ENCODE measurements at places on chromosomes 7 and 10. TPM values are rescaled to one million over a fixed set of nuclear protein-coding genes. Genes with fewer than 3 reads are reported as not detected.
A peak's percentile ranks its signal among the peaks of the same experiment; 100 is the strongest.

DNA sequence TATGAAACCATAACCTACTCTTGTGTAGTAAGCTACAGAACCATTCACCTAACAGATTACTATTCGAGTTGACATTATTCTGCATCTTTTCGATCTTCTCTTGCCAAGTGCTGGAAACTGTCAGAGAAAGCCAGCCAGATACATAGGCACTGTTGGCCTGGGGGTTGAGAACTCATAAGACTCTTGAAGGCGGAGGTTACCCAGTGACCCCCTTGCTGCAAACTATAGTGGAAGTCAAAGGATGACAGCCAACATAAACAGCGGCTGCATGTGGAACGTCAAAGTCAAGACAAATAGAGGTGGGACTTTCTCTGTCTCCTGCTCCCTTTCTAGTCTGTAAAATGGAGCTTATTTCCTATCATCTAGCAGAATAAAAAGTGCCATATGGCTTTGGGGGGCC lies 394.2 kb downstream of the LRMDA start:
- no peak for DNase-seq

The VWDE gene
- 1.6 TPM for total RNA-seq

DNA sequence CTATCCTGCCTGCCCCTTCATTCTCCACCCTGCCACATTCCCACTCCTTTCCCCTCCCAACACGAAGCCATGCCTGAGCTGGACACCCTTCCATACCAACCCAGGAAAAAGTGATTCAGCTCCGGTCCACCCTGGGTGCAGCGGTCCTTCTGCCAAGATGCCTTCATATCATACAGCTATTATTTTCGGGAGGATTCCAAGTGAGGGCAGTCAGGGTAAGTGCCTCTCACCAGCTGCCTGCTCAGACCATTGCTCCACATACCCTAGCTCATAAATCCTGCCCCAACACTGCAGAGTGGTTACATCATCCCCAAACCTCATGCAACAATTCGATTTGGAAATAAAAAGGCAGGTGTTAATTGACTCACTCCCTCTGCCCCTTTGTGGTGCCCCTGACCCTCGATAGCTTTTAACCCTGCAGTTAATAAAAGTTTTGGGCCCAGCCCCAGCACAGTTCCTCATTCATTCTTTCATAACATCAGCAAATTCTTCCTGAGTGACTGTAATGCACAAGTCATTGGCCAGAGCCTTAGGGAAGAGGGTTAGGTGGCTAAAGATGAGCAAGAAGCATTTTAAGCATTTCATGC lies 42.6 kb downstream of the ZNF503 start:
- no peak for DNase-seq

The GRM3 gene
- not detected for total RNA-seq

GRCh38 chr10:43206391-43207235 lies 60.3 kb downstream of the RASGEF1A start:
- no peak for DNase-seq

DNA sequence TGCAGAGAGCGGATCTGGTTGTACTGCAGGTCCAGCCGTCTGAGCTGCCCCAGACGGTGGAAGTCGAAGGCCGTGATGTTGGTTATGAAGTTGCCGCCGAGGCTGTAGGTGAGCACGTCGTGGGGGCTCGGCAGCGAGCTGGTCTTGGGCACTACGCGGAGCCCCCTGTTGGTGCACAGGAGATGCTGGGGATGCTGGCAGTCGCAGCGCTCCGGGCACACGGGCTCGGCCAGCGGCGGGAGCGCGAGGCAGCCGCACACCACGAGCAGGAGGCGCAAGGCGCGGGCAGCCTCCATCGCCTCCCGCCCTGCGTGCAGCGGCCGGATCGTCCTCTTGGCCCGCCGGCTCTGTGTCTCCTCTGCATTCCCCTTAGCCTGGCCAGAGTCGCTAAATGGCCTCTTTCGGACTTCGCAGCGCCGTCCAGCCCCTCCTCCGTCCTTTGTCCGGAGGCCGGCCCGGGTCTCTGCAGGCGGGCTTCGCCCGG lies 337 bp downstream of the TRIL start:
- DNase-seq, result no peak

DNA sequence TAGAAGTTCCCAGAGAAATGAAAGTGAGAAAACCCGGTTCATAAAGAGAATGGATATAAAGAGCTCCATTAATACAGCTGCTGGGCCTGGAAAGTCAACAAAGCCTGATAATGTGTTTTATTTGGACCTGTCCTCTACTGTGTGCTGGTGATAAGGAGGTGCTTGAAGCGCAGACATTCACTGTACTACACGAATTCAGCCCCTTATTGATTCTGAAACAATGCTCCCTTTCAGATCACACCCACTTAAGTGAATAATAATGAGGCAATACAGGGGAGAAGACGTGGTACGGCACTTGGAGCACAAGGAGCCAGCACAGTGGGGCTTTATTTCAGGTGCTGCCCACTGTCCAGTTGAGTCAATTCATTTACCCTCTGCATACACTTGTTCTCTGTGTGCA lies 260.8 kb downstream of the FGFR2 start:
- no peak for DNase-seq

- DNase-seq, result no peak
Observed at GRCh38 chr10:49700997-49701396, 21.5 kb downstream of the C10orf53 start.

GRCh38 chr7:140239653-140239935 lies 62.8 kb upstream of the KDM7A start:
- DNase-seq, result no peak

The SPDYE6 gene
- not detected for total RNA-seq

The GALNT17 gene
- not detected for total RNA-seq

- DNase-seq, result no peak
Observed at GRCh38 chr7:149882248-149883047, 8.7 kb downstream of the ATP6V0E2 start.

DNA sequence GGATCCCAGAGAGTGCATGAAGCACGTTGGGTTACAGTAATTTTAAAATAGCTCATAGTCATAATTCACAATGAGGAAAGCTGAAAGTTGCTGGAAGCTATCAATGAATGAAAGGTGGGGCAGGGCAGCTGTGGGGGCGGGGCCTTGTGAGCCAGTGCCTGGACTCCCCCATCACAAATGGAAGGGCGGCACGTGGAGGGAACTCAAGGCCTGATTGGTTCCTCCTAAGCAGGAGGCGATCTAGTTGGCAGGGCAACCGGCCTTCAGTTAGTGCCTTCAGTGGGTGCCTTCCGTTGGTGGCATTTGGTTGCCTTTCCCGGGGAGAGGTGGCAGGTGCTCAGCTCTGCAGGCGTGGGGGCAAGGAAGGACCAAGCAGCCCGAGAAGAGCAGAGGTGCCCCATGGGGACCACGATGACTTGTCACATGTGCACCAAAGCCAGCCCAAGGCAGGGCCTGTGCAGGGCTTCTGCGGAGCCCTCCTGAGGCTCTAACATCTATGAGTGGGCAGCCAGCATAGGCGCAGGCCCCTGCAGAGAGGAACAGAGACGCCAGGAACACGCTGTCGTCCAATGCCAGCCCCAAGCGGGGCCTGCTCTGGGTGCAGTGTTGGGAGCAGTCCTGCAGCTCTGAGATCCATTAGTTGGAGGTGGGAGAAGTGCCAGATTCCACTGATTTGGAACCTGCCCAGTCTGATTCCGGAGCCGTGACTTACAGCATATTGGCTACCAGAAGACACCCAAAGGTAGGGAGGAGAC lies 59.8 kb upstream of the PDSS1 start:
- DNase-seq, result no peak

DNA sequence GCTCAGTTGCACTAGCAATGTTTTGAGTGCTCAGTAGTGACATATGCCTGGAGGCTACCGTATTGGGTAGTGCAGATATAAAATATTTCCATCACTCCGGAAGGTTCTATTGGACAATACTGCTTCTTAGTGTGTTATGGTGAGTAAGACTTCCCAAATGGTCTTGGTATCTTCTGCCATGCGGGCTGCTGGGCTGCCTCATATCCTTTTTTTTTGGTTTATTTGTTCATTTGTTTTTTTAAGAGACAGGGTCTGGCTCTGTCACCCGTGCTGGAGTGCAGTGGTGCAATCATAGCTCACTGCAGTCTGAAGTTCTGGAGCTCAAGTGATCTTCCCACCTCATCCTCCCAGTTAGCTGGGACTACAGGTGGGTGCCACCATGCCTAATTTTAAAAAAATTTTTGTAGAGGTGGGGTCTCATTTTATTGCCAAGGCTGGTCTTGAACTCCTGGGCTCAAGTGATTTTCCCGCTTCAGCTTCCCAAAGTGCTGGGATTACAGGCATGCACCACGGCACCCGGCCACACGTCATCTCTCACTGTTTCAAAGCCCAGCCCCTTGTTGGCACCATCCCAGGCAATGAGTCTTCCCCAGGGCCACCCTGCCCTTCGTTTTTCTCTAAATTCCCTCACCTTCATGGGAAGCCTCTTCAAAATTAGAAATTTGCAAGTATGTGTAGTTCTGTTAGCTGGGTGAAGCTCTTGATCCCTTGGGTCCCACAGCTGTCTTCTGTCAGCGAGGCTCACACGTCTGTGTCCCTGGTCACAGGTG lies 111.0 kb upstream of the KLF14 start:
- DNase-seq, result no peak

GRCh38 chr7:69635555-69636185 lies 37.4 kb downstream of the AUTS2 start:
- no peak for DNase-seq

GRCh38 chr7:142412551-142413193 lies 154.8 kb upstream of the PRSS58 start:
- peak; percentile 13 for DNase-seq

- no peak for DNase-seq
Observed at GRCh38 chr7:77316219-77316978, 99.8 kb downstream of the GSAP start.

The TAS2R4 gene
- 0.78 TPM for total RNA-seq

DNA sequence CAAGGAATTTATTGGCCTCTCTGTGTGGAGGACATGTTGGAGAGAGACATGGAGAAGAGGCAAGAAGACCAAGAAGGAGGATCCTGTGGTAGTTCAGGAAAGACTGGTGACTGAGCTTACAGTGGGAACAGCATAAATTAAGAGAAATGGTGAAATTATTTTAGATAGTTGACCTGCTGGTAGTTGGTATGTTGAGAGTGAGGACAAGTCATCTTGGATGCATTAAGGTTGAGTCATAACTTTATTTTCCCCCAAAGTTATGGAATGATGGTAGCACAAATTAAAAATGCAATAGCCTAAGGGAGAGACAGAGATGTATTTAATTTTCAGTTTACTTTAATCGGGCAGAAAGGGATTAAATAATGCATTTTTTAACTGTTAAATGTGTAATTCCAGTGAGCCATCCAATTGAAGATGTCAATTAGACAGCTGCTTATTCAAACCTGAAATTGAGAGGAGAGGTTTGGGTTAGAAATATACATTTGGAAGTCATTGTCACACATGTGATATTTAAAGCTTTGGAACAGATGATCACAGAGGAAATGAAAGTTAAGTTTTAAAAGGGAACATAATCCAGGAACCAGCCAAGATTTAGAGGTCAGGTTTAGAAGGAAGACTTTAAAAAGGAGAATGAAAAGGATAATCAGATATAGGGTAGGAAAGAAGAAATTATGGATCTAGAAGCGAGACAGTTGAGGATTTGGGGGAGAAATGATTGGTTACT lies 80.6 kb downstream of the DGKB start:
- DNase-seq, result no peak

The MINDY4 gene
- total RNA-seq, result 0.96 TPM

DNA sequence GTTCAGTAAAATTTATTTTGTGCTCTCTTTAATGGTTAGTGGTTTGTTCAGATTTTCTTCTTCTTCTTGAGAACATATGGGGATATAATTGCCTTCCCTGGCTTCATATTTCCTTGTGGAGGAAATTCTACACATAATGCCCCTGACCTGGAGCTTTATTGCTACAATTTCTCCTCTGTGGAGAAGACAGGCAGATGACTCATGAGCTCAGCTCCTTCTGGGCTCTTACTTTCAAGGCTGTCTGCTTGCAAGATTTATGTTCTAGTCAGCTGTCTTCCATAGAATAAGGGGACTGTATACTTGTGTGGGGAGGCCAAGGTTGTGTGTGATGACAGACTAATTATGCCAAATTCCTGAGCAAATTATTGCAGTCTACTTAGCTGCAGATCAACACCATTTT lies 1.6 kb downstream of the LRRD1 start:
- no peak for DNase-seq

The CNPY1 gene
- not detected for total RNA-seq

DNA sequence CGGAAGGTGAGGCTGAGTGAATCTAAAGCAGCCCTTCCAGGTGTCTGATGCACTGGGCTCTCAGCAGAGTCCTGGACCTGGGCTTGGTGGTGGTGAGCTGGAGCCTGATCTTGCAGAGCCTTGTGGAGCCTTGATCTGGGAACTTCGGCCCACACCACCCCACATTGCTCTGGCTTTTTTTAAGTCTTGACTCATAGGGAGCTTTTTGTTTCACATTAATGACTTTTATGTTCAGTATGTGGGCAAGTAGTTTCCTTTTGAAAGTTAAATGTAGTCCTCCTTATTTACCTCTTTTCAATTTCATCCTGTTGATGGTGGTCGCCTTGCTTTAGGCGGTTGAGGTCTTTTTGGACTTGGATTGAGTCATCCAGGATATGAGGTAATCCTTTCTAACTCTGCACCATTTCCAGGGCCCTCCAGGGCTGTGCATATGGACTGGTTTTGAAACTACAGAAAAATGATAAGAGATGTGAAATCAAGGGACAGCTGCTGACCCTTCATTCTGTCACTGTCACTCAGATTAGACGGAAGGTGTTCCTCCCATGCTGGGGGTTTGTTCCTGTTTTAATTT lies 2.9 kb upstream of the NRAP start:
- DNase-seq, result no peak

- DNase-seq, result no peak
Observed at GRCh38 chr10:116014871-116015582, 258.0 kb downstream of the GFRA1 start.

Measured in activated T-helper 1 cell treated with anti-CD3 and anti-CD28 coated beads, Interleukin-12 subunit alpha, Interleukin-12 subunit beta, Interleukin-2, Interleukin-4 antibody, amounts not matched to agents 30 ng/mL and 10 ng/mL and 1 ng/mL, durations not matched to agents 14 hours and 24 hours and 36 hours (primary cell).